Posterior vena cava (tissue), 2 donors: ENCODE measurements at places on chromosomes 1 and 21. TPM values are rescaled to one million over a fixed set of nuclear protein-coding genes. Genes with fewer than 3 reads are reported as not detected.

DNA sequence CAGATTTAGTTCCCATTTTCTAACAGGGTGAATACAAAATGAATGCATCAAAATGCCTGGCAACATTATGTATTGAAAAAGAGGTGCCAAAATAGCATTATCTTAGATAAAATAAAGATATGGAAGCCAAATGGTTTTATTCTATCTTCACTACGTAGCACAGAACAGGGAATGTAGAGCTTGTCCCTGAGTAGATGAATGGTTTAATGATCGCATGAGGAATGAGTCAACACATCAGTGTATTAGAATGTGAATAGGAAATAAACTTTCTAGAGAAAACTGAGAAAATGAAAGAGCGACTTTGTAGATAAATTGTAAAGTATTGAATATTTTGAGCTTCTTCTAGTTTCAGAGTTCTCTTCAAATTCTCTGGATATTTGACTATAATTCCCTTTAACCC, 74.3 kb downstream of the BRINP3 start:
- DNase-seq: no peak

The CAMK2N1 gene
- 12.3 TPM for total RNA-seq

The SAMD11 gene
- total RNA-seq: 16.5 TPM

The AMPD1 gene
- not detected for total RNA-seq

DNA sequence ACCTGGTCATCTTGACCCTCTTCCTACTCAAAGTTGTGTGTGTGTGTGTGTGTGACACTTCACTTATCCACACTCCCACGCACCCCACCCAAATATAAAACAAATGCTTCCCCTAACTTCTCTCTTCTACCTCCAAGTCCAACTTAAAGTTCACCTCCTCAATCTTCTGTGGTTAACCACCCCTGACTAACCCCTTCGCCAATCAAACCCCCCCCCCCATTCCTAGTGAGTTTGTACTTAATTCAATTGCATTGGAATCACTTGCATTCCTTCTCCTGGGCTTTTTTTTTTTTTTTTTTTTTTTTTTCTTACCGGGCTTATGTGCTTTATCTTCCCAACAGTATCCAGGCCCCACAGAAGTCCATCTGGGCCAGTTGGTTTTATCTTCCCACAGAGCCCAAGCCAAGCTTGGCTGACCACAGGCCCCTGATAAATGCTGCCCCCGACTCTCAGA, 78.4 kb downstream of the CD58 start:
- DNase-seq: no peak

DNA sequence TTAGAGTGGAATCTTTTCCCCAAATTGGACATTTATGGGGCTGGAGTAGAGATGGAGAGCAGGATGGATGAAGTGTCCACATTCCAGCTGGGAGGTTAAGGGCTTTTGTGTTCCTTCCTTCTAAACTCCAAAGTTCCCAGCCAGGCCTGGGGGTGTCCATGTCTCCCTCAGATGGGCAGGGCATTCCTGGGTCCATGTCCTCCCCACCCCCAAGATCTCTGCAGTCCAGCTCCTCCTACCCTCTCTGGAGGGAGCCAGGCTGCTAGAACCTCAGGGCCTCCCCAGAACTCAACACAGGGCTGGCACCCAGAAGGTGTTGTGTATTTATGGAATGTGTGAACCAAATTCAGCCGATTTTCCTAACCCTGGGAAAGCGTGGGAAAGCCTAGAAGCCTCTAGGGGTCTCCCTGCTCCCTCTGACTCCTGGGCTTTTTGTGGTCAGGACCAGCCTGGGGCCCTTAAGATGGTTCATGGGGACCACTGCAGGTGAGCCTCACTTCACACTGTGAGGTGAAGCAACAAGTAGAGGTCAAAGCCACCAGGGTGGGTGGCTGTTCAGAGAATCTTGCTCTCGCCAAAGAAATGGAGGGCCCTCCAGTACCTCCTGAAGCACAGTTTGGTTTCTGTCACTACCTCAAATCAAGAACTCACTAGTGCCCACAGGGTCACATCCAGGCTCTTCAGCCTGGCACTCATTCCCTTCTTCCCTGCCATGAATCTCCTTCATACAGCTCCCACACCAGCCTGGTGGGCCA, 54.8 kb downstream of the GLIS1 start:
- DNase-seq: no peak

The ILDR2 gene
- 0.14 TPM for total RNA-seq

GRCh38 chr1:13825033-13825432, 125.0 kb downstream of the PRDM2 start:
- DNase-seq: no peak

- DNase-seq: peak; percentile 94
These were observed 27.1 kb downstream of the ZBTB17 start for GRCh38 chr1:15948595-15949452.

GRCh38 chr1:11391886-11392285, 87.1 kb upstream of the DISP3 start:
- no peak for DNase-seq

DNA sequence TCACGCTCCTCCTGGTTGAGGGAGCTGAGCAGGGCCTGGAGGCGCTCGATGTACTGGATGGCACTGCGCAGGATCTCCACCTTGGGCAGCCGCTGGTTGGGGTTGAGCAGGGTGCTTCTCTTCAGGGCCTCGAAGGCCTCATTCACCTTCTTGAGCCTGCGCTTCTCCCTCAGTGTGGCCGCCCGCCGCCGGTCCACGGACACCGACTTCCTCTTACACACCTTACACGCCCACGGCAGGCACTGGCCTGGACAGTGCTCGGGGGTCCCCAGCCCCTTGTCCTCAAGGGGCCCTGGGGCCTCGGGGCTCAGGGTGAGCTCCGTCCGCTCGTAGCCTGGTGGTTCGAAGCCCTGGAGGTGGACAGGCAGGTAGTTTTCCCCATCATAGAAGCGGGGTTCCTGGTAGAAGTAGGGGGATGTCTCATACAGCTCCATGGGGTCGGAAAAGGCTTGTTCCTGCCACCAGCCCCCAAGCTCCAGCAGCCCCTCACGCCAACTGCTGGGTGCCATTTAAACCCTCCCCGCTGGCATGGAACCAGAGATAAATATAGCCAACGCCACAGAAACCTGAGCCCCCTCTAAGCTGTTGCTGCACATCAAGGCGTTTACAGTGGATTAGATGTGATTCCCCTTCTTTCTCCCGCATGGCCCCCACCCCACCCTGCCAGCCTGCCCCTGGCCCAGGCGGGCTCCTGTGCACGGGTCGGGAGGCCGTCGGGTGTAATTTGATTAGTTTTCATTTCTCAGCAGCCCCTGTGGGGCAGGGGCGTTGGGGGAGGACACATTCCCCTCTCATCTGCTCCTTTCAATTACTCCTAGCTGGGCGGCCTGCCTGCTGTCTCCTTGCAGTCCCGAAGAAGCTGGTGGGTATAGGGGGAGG, at the start of gene MYOG:
TSS of gene MYOG (minus strand) at position 485 of the 879 bp plus-strand sequence. CDS start at position 434, 51 bp downstream.
- no peak for DNase-seq

GRCh38 chr1:233982827-233983518, 78.5 kb downstream of the SLC35F3 start:
- no peak for DNase-seq

DNA sequence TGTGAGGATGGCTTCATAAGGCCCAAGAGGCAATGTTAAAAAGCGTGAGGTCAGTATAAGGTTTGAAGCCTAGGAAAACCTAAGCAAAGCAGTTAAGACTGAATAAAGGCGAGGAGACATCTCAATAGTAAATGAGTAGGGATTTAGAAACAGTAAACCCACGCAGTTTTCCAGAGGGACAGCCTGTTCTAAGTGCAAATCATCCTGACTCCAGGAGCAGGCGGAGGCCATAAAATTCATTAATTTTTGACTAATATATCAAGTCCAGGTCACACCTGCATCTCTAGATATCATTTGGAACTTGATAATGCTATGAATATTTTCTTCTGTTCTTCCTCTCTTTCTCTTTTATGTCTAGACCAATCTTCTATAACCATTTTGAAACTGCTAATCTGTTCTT, 597.0 kb upstream of the RGS18 start:
- no peak for DNase-seq
